Ureter (tissue), 1 donor: ENCODE measurements at places on chromosomes 4 and X. TPM values are rescaled to one million over a fixed set of nuclear protein-coding genes. Genes with fewer than 3 reads are reported as not detected.

- DNase-seq = no peak
Measured at GRCh38 chrX:153491351-153491914, 3.3 kb upstream of the BGN start.

DNA sequence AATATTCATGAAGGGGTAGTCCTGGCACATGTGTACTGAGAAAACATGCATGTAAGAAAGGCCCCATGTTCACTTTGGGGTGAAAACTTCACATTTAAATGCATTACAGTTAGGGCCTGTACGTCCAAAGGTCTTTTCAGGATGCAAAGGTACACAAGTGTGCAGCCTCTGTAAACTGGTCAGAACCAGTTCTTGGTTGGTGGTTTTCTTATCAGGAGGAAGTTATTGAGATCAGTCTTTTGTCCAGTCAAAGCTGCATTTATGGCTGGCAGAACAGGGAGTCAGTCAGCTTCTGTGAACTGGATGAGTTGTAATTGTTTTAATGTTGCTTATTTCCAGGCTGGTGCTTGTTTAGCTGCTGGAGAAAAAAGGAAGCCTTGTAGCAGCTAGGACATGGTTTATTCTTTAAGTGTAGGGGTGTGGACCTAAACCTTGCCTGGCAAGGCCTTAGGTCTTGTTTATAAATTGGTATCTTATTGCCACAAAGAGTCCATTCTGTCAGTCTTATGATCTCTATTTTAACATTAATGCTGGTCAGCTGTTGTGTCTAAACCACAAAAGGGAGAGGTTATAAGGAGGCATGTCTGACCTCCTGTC, 1906.6 kb upstream of the TENM3 start:
- no peak for DNase-seq

DNA sequence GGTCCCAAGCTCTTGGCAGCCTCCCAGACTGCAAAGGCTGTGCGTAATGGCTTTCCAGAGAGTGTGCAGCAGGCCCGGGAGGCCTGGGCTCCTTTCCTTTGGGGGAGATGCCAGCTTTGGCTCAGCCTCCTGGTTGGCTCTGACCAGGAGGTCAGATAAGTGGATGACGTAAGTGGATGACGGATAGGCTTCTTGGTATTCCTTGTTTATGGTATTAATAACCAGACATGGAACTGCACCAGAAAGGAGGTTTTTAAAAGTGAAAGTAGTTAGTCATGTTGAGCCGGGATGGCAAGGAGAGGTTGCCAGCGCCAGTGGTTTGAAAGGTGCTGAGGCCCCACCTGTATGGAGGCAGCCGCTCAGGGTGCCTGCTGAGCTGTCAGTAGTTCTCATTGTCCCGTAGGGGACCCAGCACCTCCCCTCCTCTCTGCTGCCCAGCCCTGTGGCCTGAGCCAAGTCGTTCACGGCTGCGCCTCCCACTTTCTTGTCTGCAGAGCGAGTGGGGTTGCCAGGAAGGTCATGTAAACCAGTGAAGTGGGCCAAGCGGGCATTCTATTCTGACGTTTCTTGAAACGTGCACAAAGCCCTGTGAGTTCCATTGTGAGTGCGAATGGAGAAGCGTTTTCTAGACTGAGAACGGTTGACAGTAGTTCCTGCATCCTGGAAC, 28.7 kb upstream of the STOX2 start:
- DNase-seq = peak; percentile 82

- DNase-seq = no peak
Measured at GRCh38 chr4:83732114-83732635, 196.3 kb downstream of the GPAT3 start.

GRCh38 chr4:140116442-140117104, 37.4 kb downstream of the MAML3 start:
- no peak for DNase-seq

DNA sequence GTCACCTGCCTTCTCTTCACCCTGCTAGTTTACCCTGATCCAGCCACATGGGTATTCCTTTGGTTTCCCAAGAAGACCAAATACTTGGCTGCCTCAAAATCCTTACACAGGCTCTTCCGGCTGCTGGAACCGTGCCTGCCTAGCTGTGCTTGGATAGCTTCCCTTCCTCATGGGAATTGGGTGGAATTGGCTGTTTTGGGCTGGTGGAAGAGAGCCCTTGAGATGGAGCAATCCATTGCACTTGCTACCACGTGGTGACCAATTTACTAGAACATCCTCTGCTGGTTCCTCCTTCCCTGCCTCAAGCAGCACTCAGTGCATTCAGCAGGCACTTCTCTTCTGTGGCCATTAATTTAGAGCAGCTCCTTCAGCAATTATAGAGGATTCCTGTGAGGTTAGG, 119.3 kb upstream of the AP1S2 start:
- no peak for DNase-seq

GRCh38 chr4:114547340-114548134, 51.1 kb upstream of the UGT8 start:
- DNase-seq = no peak

DNA sequence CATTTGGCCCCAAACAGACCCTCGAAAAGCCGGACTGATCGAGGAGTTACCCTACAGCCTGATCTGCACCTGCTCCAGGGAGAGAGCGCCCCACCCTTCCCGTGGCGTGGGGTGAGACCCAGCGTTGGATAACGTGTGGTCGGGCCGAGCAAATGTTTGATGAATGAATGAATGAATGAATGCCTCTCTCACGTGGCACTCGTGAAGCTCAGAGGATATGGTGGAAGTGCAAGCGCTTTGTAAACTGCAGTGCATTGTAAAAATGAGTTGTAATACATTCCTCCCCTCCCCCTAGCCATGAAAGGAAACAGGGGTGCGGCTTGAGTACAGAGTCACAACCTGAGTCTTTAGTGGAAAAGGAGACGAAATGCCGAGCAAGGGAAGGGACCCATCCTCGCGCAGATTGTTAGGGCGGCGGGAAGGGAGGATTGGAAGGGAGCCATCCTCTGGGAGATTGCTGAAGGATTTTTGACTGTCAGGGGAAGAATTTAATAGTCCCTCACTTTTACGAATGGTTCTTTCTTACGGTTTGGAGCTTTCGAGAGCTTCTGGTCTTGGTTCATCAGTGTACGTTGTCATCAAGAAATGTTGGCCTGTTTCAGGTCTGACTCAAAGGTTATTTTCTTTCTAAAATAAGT, 772 bp upstream of the FBXW7 start:
- DNase-seq = peak; percentile 59

- no peak for DNase-seq
Measured at GRCh38 chr4:182507805-182508204, 264.6 kb downstream of the TENM3 start.

- no peak for DNase-seq
Measured at GRCh38 chr4:41133454-41134018, 80.8 kb downstream of the APBB2 start.

DNA sequence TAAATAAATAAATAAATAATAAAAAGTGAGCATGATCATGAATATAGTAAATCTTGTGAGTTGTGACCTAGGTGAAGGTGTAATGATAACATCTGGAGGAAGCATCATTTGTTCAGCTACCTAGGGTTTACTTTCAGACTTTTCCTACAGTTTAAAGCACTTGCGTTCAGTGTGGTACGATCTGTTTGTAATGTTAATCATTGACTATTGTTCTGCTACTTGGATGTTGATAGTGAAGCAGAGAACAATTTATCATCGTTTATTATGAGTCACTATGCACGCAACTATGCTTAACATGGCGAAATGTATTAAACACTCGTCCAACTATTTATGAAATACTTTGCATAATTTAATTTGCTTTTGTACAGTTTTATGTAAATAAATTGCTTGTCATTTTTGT, 426.2 kb downstream of the PCDH7 start:
- no peak for DNase-seq

- DNase-seq = no peak
Measured at GRCh38 chrX:94361241-94361640, 687.2 kb downstream of the FAM133A start.

DNA sequence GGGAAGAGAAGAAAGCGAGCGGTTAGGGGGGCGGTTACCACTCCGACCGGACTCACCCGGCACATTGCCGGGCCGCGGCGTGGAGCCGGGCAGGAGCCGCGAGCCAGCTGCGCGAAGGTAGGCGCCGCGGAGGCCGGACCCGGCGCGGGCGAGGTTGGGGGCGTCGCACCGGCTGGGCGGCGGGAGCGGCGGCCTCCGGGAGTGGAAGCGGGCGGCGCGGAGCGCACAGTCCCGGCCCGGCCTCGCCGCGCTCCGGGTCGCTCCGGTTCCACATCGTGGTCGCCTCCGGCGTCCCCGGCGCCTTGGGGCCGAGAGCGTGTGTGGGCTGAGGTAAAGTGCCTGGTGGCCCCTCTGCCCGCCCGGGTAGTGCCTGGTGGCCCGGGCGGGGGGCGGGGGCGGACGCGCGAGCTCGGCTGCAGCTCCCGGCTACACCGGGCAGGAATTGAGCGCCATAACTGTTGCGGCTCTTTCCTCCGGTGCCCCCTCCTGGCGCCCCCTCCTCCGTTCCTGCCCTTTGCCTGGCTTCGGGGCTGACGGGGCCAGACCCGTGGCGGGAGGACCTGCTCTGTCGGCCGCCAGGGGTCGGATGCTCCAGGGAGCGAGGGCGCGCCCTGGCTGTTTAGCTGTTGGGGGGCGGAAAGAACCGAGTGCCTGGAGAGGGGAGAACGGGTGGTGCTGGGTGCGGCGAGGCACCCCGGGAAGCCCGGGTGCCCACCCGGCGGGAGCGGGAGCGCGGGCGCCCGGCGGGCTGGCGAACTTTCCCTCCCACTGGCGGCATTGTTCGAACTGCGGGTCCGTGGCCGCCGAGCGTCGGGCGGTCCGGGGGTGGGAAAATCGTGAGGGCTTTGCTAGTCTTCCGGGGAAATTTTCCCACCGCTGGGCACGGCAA, 626 bp downstream of the JADE3 start:
- DNase-seq = peak; percentile 45

DNA sequence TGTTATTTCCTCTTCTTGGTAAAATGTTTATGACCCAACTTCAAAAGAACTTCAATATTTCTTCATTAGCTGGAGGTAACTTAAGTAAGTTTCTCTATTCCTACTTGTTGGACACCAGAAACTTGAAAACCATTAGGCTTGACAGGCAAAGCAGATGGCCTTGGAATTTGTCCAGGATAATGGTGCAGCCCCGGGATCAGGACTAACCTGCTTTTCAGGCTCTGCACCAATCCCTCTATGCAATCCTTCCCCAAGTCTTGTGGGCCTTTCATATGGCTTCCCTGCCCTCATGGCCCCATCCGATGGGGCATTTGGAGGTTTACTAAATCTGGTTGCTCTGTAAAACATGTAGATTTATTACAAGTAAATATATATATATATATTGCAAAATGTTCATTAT, 68.5 kb downstream of the SPINK2 start:
- DNase-seq = peak; percentile 50

DNA sequence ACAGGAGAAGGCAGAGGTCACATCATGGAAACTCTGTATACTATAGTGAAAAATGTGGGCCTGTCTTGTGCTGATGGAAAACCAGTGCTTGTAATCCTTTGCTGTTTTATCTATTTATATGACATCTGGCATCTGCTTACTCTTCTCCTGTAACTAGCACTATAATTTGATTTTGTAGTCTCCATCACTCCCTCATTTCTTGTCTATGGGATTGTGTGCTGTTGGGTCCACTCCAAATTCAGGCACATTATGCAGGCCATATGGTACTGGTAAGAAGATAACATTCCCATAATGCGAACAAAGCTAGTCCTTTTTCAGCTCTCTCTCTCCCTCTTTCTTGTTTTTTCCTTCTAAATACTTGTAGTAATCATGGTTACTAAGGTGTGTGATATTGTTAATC, 581.2 kb upstream of the IGFBP7 start:
- no peak for DNase-seq

DNA sequence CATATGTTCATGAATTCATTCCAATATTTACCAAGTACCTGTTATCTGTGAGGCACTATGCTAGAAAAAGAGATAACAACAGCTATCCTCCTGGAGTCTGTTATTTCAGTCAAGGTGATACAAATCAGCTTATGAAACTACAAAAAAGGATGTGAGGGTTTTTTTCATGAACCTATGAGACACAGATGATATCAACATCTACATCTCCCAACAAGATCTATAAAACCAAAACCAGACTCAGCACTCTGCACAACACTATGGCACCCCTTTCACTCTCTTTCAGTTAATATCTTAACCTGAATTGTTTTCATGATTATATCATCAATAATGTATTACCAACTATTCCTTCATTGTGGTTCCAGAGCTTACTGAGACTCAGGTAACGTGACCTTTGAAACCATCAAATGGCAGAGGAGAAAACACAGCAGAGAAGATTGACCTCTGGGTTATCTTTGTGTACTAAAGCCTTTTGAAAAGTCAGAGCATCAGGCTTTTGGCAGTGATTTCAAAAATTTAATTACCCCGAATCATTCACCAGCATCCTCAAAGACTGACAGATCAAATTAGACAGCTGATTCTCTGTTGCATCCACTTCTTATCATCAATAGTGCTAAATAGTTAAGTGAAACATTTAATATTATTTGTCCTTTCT, 244.6 kb upstream of the FTHL17 start:
- DNase-seq = no peak

- DNase-seq = no peak
Measured at GRCh38 chrX:18871970-18872369, 111.9 kb downstream of the PHKA2 start.

GRCh38 chrX:51332188-51332942, at the start of gene NUDT10:
NUDT10 (plus strand) TSS chrX:51332822; CDS start chrX:51332966, 144 bp downstream.
- DNase-seq = peak; percentile 50

DNA sequence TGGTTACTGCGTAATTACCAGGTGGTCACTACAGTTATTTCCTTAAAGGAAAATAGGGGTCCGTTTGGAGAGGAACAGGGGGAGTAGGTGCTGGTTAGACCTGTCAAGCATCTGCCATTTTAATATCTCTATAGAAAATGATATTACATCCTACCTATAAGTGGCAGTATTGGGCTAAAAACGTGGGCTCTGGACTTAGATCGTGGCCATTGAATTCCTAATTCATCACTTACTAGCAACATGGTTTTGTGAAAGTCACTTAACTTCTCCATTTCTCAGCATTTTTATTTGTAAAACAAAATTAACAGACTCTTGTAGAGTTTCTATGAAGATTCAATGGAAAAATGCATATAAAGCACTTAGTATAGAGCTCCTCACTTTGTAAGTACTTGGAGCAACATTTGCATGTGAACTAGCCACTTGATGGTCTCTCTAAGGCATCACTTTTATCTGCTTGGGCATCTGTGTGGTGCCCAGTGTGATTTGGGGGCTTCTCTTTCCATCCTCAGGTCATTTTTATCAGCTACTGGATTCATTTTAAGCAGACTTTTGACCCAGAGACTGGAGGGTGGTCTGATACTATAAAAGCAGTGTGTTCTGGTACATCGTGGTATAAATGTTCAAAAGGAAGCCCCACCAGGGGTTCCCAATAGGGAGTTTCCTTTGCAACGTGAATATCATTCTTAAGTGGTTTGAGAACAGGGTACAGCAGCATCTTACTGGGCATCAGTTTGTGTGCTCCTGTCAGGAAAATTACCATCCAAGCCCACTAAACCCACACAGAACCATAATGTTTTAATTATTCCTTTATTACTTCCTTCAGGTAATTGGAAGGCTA, 42.7 kb upstream of the RASSF6 start:
- no peak for DNase-seq

- DNase-seq = no peak
Measured at GRCh38 chr4:104429150-104429741, 65.4 kb downstream of the CXXC4 start.

GRCh38 chr4:147678796-147679549, 5.0 kb downstream of the PRMT9 start:
- DNase-seq = no peak

PAGE2 gene
- total RNA-seq = not detected

FGFRL1 gene
- total RNA-seq = 13.0 TPM

CLDN22 gene
- not detected for total RNA-seq

ATP11C gene
- total RNA-seq = 36.3 TPM

TMEM271 gene
- not detected for total RNA-seq

CT45A3 gene
- not detected for total RNA-seq

ANK2 gene
- total RNA-seq = 31.4 TPM
